ENCODE measurements at places on chromosomes 3 and 15. TPM values are rescaled to one million over a fixed set of nuclear protein-coding genes. Genes with fewer than 3 reads are reported as not detected.

DNA sequence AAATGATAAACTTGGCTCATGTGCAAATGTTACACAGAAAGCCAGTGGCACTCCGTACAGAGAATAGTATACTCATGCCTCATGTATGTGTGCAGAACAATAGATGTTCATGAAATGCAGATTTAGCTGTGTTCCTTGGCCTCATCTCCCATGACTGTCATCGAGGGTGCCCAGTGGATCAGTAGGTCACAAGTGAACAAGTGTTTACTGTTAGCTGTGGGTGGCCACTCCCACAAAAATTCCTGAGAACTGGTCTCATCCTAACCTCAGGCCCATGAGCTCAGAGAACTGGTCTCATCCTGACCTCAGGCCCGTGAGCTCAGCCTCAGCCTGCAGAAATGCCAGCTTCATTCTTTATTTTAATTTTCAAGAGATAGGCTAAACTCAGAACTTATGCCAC lies 124.1 kb downstream of the GADL1 start:
- no peak for DNase-seq

DNA sequence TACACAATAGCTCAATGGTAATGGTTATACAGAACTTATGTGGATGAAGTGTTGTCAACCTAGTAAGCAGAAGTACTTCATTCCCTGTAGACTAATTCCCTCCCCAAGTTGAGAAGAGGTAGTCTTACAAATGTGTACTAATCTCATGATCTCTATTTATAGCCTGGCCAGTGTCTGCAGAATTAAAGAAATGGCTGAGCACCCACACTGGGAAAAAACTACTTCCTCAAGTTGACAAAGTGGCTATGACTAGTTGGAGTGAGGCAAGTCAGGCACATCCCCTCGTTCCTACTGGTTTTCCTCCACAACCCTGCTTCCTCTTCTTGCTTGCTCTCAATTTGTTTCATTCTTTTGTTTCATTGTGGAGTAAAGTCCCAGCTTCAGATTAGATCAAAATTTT lies 566.7 kb upstream of the ZNF717 start:
- DNase-seq: no peak

DNA sequence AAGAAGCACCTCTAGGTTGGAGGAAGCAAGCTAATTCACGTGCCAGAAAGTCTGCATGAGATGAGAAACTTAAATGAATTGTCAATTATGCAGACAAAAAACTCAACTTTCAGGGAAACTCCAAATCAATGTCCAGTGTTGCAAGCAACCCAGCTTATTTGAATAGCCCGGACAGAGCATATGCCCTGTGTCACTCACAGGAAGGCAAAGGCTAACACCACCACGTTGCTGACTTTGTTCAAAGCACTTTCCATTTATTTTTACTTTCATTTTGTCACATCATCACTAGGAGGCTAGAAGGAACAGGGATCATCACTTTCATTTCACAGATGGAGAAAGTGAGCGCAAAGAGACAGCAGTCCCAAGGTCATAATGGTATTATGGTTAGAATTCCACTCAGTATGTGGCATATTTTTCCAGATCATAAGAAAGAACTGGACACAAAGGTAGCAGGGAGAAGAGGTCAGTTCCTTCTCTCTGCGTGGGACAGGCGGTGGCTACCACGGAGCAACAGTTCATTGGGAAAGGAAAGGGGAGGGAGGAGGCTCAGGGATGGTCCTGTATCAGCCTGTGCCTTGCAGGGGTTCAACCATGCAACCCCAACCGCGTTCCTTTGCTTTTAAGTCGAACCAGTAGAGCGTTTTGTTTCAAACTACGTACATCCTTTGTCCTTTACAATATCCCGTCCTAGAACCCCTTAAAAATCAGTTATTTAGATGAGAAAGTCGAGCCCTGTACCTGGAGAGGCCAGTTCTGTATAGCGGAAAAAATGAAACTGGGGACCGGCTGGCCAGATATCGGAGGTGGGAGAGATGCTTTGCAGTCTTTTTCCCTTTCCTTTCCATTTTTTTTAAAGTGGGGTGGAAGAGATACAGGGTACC lies 1.1 kb downstream of the HEG1 start:
- DNase-seq: no peak

DNA sequence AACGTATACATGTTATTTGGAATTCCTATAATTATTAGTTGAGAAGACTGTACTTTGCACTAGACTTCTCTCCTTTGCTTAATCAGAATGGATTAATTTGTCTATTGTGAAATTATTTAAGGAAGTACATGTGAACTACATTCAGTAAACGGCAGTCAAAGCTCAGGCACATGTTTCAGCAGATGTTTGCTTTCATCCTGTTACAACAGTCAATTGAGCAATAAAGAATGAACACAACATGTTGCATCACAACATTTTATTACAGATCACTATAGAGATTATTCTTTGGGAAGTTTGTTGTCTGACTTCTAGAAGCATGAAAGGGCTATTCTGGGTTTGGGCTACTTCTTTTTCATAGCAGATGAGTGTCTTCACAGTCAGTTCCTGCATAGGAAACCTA lies 39.2 kb downstream of the RAB27A start:
- DNase-seq: no peak

GRCh38 chr15:90834626-90835025 lies 33.8 kb upstream of the FURIN start:
- DNase-seq: no peak

DNA sequence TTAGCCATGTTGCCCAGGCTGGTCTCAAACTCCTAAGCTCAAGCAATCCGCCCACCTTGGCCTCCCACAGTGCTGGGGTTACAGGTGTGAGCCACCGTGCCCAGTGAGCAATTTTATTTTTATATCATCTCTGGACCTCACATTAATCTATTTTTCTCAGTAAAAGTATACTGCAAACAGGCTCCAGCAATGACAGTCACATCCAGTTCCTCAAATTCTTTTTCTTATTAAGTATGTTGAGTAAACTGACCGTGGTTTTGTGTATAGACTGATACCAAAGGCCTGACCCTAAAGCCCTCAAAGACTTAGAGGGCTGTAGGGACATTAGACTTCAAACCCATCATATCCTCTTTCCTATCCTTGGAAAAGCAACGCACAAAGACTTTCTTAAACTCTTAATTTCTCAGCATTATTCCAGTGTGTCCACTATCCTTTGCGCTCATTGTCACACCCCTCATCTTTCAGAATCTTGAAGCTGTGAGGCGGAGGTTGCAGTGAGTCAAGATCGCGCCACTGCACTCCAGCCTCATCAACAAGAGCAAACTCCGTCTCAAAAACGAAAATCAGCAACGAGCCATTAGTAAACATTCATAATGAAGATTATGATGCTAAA lies 2.0 kb downstream of the NGLY1 start:
- no peak for DNase-seq

DNA sequence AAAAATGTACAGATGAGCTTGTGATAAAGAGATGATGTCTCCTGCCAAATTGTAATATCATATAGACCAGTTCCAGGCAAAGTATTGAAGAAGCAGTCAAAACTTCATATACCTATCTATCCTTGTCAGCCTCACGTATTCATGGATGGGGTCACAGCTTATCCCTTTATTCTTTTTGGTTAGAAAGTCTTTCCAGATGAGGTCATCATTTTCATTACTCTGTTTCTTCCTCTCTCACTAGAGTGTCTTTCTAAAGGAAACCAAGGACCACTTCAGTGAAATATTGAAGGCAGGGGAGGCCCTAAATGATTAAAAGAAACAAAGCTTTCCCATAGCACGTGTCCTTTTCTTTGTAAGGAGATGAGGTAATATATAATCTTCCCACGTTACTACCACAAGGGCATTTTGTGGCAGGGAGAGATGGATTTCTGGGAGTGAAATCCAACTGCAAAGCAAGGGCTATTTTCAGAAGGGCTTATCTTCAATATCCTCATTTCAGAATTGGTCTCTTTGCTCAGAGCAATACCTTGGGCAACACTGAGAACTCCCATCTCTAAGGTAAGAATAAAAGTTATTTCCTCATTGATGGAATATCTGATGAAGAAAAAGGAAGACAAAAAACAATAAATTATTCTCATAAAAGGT lies 260.2 kb downstream of the TIGIT start:
- DNase-seq: no peak

DNA sequence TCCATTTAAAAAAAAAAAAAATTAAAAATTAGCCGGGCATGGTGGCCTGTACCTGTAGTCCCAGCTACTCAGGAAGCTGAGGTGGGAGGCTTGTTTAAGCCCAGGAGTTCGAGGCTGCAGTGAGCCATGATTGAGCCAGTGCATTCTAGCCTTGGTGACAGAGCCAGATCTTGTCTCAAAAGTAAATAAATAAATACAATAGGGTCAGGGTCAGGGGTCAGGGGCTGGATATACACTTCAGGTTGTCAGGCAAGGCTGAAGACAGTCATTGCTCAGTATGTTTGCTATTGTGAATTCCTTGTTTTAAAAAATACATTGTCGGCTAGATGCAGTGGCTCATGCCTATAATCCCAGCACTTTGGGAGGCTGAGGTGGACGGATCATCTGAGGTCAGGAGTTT lies 8.1 kb upstream of the TKT start:
- no peak for DNase-seq

GRCh38 chr3:71001303-71001830 lies 582.2 kb downstream of the FOXP1 start:
- no peak for DNase-seq

DNA sequence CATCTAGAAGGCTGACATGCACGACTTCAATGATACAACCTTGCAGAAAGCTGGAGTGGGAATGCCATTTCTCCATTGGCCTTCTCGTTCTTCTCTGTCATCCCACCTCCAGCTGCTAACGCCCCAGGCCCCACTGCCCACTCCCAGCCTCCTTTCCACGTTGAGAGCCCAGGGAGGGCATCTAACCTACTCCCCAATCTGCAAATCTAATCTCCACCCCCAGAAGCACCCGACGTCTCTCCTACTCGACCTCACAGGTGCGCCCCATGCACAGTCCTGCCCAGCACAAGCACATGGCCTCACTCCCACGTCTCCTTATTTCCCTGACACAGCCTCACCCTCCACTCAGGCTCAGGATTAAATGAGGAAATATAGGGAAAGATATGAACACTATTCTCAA lies 33.4 kb downstream of the IL12A start:
- no peak for DNase-seq

DNA sequence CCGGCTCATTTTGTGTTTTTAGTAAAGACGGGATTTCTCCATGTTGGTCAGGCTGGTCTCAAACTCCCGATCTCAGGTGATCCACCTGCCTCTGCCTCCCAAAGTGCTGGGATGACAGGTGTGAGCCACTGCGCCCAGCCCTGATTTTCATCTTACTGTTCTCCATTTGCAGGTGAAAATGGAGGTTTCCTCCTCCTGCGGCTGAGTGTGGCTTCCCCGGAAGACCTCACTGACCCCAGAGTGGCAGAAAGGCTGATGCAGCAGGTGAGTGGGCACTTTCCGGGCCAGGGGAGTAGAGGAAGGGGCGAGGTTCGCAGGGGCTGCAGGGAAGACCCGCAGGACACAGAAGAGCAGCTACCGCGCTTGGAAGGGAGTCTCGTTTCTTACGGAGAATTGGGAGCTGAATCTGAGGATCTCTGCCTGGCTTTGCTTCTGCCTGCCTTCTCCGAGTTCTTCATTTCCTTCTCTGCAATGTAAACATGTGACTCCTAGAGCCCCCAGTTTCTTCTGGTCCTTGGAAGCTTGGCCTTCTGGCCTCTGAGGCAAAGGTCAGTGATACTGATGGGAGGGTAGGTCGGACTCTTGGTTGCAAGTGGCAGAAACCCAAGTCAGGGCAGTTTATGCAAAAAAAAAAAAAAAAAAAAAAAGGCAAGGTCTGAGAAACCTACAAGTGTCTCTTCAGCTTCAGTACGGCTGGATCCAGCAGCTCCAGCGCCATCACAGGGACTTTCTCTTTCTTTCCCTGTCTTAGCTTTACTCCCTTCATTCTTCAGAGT lies 8.9 kb downstream of the MUC20 start:
- DNase-seq: no peak

- DNase-seq: no peak
Observed at GRCh38 chr15:31160297-31160696, 58.8 kb upstream of the TRPM1 start.

- DNase-seq: no peak
Observed at GRCh38 chr3:114762144-114762543, 384.9 kb downstream of the ZBTB20 start.

DNA sequence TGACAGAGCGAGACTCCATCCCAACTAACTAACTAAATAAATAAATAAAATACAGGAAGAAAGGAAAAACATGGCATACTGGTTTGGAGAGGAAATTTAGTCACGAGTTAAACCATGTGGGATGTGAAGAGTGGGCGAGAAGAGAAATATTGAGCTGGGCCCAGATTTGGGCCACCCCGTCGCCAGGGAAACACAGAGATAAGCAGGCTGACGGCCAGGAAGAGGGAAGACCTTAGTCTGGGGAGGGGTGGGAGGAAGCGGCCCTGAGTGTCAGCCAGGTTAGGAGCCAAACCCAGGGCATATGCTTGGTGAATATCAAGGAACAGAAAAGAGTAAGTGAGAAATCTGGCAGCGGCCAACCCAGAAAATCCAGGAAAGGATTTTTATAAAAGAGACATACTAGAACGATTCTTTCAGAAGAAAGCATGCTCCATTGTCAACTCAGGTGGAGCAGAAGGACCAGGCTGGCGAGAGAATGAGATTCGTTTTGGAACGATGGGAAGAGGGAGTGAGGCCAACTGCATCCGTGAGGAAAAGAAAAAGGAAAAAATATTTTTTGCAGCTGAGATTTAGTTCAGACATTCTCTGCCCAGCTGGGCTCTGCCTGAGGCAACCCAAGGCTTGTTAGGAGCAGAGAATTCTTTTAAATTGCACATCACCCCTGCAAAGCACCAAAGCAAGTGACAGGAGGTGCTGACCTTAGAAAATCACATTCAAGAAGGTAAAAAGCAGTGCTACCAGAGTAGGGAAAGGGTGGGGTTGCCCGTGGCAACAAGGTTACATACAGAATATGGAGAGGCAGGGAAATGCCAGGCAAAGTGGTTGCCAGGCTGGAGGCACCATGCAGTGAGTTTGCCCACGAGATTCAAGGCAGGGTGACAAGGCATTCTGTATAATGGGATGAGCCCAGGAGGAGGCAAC lies 59.3 kb upstream of the RAD18 start:
- DNase-seq: no peak

GRCh38 chr15:57253082-57253481 lies 123.2 kb upstream of the CGNL1 start:
- no peak for DNase-seq

DNA sequence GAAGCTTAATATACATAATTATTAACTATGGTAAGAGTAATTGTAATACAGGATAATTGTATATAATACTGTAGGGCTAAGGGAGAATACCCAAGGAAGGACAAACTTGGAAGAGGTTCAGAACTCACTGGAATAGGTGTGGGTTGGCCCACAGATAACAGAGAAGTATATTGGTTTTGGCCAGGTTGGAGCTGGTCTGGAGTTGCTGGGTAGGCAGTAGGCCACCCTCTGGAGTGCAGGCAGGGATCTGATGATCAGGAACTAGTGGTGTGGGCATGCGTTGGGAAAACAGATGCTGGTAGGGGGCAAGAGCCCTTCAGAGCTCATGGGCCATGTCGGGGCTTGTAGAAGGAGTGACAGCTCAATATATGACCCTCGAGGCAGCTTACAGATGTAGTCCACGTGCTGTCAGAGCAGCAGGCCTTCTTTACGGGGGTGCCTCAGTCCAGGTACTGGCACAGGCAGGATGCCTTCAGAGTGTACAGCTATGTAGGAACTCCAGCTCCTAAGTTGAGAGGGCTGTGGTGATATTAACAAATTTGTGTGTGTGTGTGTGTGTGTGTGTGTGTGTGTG lies 12.4 kb downstream of the IREB2 start:
- DNase-seq: no peak

The FANCD2 gene
- 34.0 TPM for total RNA-seq

The GCSAM gene
- total RNA-seq: not detected

The KCNAB1 gene
- 0.40 TPM for total RNA-seq

The CLDN18 gene
- not detected for total RNA-seq

The CNTN4 gene
- total RNA-seq: not detected

All from pulmonary artery endothelial cell (primary cell).